ENCODE measurements at places on chromosomes 7 and 10. TPM values are rescaled to one million over a fixed set of nuclear protein-coding genes. Genes with fewer than 3 reads are reported as not detected.

Gene SLC13A1
- total RNA-seq, result not detected

Gene ST8SIA6
- total RNA-seq, result 2.6 TPM

Gene DYNC1I1
- 65.2 TPM for total RNA-seq

- H3K4me1 ChIP-seq, result peaks cover 5% of the 10 kb centered on the region
- H3K27ac ChIP-seq, result no peak overlapping the region
- H3K4me3 ChIP-seq, result no peak overlapping the region
- no peak for DNase-seq
- H3K36me3 ChIP-seq, result no peaks in the 10 kb centered on the region
Observed at GRCh38 chr10:93290661-93291354, 191.3 kb downstream of the MYOF start.

DNA sequence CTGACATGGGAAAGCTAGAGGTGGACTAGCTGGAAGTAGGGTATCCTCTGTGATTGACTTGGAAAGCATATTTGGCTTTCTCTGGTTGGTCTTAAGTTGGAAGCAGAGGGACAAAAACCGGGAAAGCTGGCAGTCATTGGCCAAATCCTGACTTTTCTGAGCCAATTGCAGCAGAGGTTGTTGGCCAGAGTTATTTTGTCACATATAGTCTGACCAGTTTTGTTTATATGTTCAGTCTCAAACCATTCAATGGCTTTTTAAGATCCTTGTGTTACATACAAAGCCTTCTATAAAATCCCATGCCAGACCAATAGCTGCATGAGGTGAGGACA, 6.3 kb downstream of the CFAP69 start:
- no peak overlapping the region for H3K4me3 ChIP-seq
- H3K27me3 ChIP-seq, result no peaks in the 10 kb centered on the region
- H3K27ac ChIP-seq, result peak overlapping the region; percentile 44
- DNase-seq, result no peak
- H3K4me1 ChIP-seq, result peaks cover 5% of the 10 kb centered on the region

DNA sequence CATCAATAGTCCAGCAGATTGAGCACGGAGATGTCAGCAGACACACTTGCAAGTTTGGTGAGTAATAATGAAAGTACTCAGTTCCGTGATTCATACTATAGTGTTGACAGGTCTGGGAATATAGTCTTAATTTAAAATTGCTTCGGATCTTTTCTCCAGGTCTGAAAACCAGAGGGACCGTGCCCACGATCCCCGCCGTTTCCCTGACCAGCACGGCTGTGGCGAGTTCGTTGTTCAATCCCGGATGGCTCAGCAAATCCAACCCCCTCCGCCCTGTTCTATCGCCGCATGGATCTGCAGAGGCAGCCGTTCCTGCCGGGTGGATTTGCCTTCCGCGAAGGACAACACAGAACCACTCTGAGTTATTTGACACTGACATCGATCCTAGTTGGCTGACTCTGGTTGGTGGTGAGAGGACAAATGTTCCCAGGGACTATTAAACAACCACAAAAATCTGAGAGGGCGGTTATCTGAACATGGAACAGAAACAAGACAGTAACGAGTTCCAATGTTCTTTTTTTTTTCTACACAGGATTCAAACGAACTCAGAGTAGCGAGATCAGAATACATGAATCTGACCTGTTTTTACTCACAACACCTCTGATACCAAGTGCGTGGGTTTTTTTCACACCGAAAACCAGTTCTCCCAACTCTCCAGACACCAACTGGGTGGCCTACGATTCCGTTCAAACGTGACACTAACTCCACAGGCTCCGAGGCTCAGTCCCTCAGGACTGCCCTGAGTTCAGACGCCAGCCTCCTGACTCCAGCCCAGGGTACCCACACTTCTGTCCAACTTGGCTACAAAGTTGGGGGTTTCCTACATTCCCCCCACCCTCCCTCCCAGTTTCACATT, 52.7 kb downstream of the RBM17 start:
- DNase-seq, result no peak
- H3K4me1 ChIP-seq, result peaks cover 12% of the 10 kb centered on the region
- H3K4me3 ChIP-seq, result no peak overlapping the region
- peak overlapping the region; percentile 17 for H3K27ac ChIP-seq
- no peaks in the 10 kb centered on the region for H3K36me3 ChIP-seq

GRCh38 chr10:91766676-91767075, 31.6 kb upstream of the TNKS2 start:
- no peak overlapping the region for H3K4me3 ChIP-seq
- H3K4me1 ChIP-seq, result no peaks in the 10 kb centered on the region
- no peaks in the 10 kb centered on the region for H3K27me3 ChIP-seq

DNA sequence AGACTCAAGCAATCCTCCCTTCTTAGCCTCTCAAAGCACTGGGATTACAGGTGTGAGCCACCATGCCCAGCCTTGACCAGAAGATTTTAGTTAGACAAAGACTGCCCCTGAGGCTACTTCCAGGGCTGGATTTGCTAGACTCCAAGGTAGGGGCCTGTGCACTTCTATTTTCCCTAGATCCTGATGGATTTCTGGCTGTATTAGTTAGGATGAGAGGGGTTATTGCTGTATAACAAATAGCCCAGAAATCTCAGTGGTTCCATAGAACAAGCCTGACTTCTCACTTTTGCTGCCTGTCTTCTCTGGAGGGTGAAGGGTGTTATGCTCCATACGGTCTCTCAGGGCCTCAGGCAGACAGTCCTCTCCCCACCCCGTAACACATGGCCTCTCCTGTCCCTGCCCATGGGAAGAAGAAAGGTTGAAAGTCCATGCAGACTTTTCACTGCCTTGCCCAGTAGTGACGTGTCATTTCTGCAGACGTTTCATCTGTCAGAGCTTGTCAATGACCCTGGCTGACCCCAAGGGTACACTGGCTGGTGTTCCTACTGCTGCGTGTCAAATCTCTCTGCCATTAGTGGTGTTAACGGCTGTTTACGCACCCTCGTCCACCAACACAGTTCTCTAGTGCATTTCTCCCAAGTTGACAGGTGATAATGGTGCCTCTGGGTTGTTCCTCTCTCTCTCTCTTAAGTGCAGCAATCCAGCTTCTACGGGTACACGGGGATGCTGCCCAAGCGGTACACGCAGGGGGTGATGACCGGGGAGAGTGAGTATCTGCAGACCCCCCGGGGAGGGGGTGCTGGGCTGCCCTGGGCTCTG, 11.6 kb downstream of the SLC29A4 start:
- peaks cover 8% of the 10 kb centered on the region for H3K27me3 ChIP-seq
- peaks cover 4% of the 10 kb centered on the region for H3K4me1 ChIP-seq
- H3K27ac ChIP-seq, result no peak overlapping the region
- no peak for DNase-seq
- no peak overlapping the region for H3K4me3 ChIP-seq
- no peaks in the 10 kb centered on the region for H3K36me3 ChIP-seq

- H3K4me3 ChIP-seq, result no peak overlapping the region
- no peaks in the 10 kb centered on the region for H3K27me3 ChIP-seq
- peak overlapping the region; percentile 64 for H3K27ac ChIP-seq
- no peak for DNase-seq
Observed at GRCh38 chr10:92265687-92266258, 25.1 kb downstream of the CPEB3 start.

DNA sequence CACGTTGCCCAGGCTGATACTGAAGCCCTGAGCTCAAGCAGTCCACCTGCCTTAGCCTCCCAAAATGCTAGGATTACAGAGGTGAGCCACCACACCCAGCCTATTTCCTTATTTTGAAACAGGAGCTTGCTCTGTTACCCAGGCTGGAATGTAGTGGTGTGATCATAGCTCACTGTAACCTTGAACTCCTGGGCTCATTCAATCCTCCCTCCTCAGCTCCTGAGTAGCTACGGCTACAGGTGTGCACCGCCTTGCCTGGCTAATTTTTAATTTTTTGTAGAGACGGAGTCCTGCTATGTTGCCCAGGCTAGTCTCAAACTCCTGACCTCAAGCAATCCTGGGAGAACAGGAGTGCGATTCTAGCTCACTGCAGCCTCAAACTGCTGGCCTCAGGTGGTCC, 11.7 kb downstream of the MRLN start:
- H3K4me1 ChIP-seq, result no peaks in the 10 kb centered on the region
- DNase-seq, result no peak
- H3K27me3 ChIP-seq, result no peaks in the 10 kb centered on the region
- no peak overlapping the region for H3K27ac ChIP-seq

All from sigmoid colon (tissue), 7 donors.